Retina (tissue), 1 donor: ENCODE measurements at places on chromosomes 6 and 20.

DNA sequence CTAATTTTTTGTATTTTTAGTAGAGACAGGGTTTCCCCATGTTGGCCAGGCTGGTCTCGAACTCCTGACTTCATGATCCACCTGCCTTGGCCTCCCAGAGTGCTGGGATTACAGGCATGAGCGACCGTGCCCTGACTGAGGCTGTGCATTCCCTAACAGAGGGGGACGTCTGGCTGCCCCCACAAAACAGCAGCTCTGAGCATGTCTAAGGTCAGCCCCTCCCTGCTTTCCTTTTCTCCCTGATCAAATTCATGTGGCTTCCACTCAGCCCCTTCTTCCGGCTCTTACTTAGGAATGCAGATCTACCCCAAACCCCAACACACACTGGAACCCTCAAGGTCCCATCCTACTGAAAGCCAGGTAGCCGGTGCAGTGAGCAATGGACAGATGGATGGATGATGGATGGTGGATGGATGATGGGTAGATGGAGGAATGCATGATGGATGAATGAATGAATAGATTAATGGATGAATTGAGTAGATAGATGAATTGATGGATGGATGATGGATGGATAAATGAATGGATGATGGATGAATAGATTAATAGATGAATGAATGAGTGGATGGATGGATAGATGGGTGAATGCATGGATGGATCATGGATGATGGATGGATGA, 91.5 kb upstream of the BHLHE23 start:
- no peak for DNase-seq

GRCh38 chr6:112475083-112475482, 128.0 kb downstream of the RFPL4B start:
- DNase-seq: no peak

- DNase-seq: no peak
Measured at GRCh38 chr20:47792021-47792618, 6.8 kb upstream of the SULF2 start.

DNA sequence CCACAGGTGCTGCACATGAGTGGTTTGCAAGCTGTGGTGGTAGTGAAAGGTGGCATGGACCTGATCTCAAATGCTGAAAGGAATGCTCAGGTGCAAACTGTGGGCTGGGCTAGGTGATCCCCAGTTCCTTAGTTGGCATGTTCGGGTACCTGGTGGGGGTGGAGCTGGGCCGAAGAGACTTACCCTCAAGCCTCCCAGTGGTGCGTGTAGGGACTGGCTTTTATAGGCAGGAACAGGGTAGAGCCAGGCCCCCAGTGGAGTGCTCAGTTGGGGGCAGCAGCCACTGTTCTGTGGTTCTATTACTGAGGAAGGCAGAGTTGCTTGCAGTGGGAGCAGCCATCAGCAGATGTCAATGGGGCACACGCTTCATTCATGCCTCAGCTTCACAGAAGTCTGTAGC, 399.8 kb downstream of the HTR1B start:
- no peak for DNase-seq

DNA sequence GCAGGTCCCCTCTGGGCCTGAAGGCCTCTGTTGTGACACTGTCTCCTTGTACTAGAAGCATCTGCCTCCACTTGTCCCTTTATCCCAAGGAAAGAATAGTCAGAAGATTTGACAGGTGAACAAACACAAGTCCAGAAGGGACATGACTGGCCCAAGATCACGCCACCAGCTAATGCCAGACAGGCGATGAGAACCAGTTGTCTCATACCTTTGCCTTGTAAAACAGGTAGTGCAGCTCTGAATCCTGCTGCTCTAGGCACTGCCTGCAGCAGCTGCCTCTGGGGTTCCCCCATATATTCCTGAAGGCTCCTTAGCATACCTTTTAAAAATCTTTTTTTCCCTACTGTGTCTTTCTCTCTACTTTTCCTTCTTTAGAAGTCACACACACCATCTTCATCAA, 25.0 kb downstream of the SCAND1 start:
- no peak for DNase-seq

DNA sequence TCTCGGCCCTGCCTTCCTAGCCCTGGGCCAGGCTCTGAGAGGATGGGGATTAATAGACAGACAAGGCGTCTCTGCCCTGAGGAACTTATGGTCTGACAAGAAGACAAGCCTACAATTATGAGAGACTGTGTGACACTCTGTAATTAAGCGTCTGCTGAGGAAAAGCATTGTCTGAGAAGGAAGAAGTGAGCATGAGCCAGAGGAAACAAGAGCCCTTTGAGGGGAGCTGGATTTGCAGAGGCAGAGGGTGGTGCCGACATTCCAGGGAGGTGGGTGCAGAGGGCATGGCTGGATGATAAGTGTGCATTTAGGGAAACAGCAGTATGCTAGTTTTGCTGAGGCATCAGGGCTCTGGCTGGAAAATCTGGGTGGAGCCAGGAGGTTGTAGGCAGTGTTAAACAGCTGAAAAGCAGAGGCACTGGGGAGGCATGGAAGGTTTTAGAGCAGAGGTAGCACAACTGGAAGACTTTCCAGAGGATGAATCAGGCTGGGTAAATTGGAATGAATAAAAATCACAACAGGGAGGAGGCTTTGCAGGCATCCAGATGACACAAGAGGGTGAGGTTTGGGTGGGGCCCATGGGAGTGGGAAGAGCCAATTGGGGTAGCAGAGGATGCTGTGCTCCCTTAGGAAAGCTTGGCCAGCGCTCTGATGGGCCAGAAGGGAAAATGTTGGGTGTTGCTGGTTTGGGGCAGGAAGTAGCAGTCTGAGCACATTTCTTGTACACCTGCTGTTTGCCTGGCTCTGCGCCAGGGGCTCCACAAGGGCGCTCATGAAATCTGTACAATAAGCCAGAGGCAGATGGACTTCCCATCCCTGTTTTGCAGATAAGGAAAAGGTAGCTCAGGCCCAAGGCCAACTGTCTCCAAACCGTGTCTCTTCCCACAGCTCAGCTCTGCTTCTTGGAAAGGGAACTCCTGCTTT, 74.0 kb upstream of the MYL9 start:
- DNase-seq: peak; percentile 58

DNA sequence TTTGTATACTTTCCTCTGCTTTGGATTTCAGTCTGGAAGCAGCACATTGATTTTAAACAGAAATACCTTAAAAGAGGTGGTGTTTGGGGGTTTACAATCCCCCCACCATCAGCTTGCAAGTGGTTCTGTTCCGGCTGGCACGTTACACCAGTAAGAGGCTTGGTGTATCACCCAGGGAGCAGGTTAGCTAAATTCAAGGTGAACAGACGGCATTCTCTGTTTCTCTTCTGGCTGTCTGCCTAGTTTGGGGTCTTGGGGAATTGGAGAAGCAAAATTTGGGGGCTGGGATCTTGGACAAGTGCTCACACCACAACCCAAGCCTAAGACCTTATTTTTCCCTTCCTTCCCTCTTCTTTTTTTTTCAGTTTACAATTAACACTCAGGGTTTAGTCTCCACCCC, 7.5 kb upstream of the APCDD1L start:
- DNase-seq: no peak

DNA sequence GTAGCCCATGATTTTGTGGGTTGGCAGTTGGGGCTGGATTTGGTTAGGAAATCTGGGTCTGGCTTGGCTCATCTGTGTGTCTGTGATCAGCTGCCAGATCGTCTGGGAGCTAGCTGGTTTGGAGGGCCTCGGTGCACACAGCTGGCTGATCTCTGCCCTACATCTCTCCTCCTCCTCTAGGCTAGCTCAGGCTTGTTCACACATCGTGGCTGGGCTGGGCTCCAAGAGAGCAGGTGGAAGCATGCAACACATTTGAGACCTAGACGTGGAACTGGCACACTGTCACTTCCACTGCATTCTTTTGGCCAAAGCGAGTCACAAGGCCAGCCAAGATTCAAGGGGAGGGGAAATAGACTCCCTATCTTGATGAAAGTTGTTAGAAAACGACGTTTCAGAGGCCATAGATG, 15.9 kb downstream of the NDUFAF5 start:
- DNase-seq: no peak

- no peak for DNase-seq
Measured at GRCh38 chr6:36419310-36419709, 23.3 kb downstream of the PXT1 start.

GRCh38 chr6:14079433-14079832, 38.1 kb upstream of the CD83 start:
- no peak for DNase-seq

DNA sequence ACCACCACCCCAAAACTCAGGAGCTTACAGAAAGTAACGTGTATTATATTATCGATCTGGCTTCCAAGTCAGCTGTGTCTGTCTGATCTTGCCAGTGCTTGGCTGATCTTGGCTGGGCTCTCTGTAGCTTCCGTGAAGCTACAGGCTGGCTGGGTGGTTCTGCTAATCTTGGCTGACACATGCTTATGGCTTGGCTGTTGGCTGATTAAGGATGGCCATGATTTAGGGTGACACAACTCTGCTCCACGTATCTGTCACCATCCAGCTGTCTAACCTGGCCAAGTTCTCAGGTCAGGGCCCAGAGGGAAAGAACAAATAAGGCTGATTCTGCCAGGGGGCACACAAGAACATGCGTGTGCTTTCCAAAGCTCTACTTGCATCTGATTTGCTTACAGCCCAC, 64.7 kb upstream of the PRL start:
- no peak for DNase-seq

GRCh38 chr6:168457653-168457934, 16.6 kb downstream of the SMOC2 start:
- DNase-seq: no peak

DNA sequence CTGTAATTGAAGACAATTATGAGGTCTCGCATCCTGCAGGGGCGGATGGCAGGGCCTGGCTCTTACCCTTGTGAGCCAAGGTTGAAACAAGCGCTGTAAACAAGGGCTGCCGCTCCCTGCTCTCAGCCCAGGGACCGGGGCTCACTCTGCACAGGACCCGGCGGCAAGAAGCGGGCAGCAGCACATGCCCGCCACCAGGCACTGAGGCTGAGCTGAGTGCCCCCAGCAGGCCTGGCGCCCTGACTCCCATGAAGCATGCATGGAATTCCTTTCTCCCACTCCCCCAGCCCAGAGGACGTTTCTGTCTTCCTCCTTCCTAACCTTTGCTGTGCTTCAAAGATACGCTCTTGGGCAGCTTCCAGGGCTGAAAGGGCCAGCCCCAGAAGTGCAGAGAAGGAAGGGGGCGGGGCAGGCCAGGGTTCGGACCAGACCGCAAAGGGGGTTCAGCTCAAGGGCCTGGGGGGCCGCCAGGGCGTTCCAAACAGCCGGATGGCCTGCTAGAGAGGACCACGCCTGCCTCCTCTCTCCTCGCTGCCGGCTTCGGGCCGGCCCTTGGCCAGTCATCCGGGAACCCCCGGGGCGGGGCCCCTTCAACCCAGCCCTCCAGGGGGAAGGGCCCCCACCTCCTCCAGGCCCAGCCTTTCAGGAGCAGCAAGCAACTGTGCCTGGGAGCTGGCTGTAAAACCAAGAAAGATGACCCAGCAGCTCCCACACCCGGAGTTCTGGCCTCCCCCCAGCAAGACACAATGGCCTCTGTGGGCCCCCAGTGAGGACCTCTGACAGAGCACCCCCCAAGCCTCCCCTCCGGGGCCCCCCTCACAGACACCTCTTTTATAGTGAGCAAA, 109.9 kb downstream of the NOL4L start:
- DNase-seq: peak; percentile 88

GRCh38 chr6:113782636-113783035, 74.5 kb upstream of the MARCKS start:
- no peak for DNase-seq

GRCh38 chr6:42154461-42155209, 12.2 kb upstream of the C6orf132 start:
- DNase-seq: no peak

DNA sequence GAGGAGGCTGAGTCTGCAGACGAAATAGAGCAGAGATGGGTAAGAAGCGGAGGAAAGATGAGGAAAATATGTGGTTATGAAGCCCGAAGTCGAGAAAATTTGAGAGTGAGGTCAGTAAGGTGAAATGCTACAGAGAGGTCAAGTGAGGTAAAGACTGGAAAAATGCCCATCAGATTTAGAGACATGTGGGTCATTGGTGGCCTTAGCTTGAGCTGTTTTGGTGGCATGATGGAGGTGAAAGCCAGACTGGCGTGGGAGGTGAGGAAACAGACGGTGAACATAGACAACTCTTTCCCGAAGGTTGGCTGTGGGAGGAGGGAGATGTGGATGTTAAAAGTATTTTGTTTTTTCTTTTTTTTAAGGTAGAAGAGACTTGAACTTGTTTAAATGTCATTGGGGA, 9.4 kb downstream of the ARFGEF2 start:
- DNase-seq: no peak

GRCh38 chr6:75396005-75396800, 97.4 kb downstream of the FILIP1 start:
- DNase-seq: no peak

- DNase-seq: no peak
Measured at GRCh38 chr6:81547149-81547548, 205.3 kb downstream of the TENT5A start.

GRCh38 chr6:121794630-121795029, 359.2 kb downstream of the GJA1 start:
- DNase-seq: no peak
